Stimulated activated CD8-positive, alpha-beta memory T cell treated with anti-CD3 and anti-CD28 coated beads, Interleukin-2, amount 100 ng/mL, for 1 hour (primary cell): ENCODE measurements at places on chromosomes 11 and 22.

- DNase-seq = no peak
These were observed 16.9 kb downstream of the MS4A6A start for GRCh38 chr11:60165951-60166350.

DNA sequence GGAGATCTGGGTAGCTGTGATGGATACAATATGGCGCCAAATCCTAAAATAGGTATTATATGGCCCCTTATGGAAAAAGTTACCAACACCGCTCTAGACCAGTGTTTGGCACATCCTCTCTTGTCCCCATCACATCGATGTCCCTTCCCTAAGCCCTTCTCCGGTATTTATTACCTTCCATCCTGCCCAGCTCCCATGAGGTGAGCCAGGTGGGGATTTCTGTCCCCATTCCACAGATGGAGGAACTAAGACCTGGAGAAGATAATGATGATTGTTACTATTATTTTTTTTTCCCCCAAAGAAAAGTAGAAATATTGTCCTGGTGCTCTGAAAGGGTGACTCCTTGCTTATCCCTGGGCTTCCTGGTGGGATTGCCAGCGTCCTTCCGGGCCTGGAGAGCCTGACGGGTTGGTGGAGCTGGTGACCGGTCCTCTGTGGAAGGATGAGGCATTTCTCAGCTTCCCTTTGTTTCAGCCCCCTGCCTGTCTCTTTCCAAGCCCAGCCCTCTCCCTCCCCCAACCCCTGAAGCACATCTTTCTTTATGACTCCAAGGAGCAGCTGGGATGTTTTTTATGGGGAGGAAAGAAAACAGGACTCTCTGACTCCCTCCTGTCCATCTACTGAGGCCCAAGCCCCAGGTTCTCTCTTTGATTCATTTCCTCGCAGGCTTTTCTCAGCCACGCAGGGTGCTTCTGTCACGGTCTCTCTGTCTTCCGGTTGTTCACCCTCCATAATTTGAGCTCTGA lies 65.4 kb downstream of the TP53I11 start:
- DNase-seq = no peak

GRCh38 chr11:31871310-31872075 lies 60.4 kb upstream of the PAX6 start:
- DNase-seq = no peak

DNA sequence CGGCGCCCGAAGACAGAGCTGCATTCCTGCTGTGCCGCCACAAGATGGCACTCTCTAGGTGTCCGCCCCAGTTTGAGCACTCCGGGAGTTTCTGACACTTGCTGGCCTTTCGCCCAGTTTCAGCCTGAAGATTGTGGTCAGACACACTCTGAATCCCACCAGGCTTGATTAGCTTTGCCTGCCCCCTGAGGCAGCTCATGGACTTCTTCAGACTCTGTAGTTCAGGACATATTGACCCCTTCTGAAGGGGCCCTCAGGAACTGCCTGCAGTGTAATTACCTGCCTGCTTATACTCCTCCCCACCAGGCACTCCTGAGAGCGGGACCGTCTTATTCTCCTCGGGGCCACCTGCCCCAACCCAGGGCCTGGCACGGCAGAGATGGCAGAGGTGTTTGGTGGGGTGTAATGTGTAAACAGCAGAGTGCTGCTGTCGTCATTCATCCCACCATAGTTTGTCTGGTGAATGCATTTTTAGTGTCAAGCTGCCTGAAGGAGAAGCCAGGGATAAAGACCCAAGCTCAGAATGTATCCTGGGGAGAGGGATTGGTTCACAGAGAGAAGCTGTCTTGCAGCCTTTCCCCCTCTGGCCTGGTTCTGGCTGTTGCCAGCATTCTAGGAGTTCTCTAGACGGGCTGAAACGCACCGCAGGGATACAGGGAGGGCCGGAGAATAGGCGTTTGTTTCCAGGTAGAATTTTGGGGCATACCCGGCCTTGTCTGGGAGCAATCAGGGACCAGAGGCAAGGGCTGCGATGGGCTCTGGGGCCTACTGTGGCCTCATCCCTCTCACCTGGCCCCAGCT lies 46.4 kb downstream of the EIF3F start:
- peak; percentile 30 for DNase-seq

GRCh38 chr11:82303671-82304070 lies 430.0 kb downstream of the FAM181B start:
- DNase-seq = no peak

GRCh38 chr22:42178910-42179519 lies 48.4 kb upstream of the CYP2D6 start:
- DNase-seq = no peak

GRCh38 chr22:45305456-45306075 lies 4.2 kb upstream of the FAM118A start:
- DNase-seq = no peak

DNA sequence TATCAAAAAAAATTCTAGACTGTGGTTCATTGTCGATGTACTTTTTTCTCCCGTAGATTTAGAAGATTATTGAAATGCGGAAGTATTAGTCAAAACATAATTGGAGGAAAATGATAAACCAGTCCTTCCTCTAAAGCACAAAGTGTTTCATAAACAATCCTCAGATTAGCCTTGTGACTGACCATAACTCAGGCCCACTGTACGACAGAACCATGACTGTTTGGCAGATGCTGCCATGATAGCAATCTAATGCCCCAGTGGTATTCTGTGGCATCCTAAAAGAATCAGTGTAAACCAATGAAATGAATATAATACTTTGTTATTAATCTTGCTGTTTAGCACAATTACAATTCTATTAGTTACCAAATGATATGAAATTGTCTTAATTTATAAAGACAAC lies 127.0 kb upstream of the CTSC start:
- DNase-seq = no peak

GRCh38 chr11:71244116-71244810 lies 8.1 kb downstream of the SHANK2 start:
- DNase-seq = no peak

GRCh38 chr11:94737171-94737611 lies 31.0 kb upstream of the AMOTL1 start:
- DNase-seq = no peak

DNA sequence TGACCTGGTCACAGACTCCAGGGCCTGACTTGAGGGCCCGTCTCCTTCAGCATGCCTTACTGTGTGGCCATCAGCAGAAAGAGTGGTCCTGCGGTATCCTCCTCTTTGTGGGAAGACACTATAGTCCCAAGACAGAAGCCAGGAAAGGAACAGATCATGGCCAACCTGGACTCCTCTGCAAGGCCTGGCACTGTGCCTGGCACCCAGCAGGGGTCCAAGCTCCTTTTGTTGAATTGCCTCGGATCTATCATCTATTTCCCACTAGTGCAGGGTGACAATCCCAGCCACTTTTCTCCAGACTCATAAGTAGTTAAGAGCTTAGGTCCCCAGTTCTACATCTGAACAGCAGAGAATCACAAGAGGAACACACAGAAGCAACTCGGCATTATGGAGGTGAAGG lies 27.0 kb downstream of the DSCAML1 start:
- no peak for DNase-seq

- DNase-seq = no peak
These were observed at the start of gene MOV10L1 for GRCh38 chr22:50089682-50090411. Gene MOV10L1, plus strand, starts transcription at chr22:50090006. Its CDS starts 83 bp downstream, at chr22:50090089.

- no peak for DNase-seq
These were observed 264 bp downstream of the BCO2 start for GRCh38 chr11:112175599-112175952.

- DNase-seq = no peak
These were observed 16.5 kb downstream of the HIPK3 start for GRCh38 chr11:33273656-33274055.

- no peak for DNase-seq
These were observed 14.3 kb downstream of the CD44 start for GRCh38 chr11:35153280-35153679.

- DNase-seq = no peak
These were observed 5.4 kb upstream of the PAX6 start for GRCh38 chr11:31816468-31817053.

- no peak for DNase-seq
These were observed 27.7 kb upstream of the RRM1 start for GRCh38 chr11:4066910-4067309.

DNA sequence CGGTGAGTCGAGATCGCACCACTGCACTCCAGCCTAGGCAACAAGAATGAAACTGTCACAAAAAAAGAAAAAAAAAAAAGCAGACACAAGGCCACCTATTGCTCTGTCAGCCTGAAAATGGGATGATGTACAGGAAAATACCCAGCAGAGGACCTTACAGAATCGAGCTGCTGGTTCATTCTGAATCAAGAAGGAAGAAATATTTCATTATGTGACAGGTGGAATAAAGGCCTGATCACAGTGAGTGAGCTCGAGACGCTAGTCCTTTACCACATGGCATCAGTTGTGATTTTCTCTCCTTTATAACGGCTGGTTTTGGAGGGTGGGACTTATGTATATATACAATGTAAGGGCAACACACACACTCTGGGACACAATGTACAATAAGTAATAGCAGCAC lies 340.0 kb downstream of the LARGE1 start:
- no peak for DNase-seq

- DNase-seq = no peak
These were observed 13.5 kb downstream of the MS4A6A start for GRCh38 chr11:60169264-60169915.

- DNase-seq = no peak
These were observed 45.1 kb downstream of the CEP57 start for GRCh38 chr11:95835351-95835750.

GRCh38 chr11:45805305-45806071 lies 539 bp downstream of the SLC35C1 start:
- DNase-seq = no peak

- peak; percentile 40 for DNase-seq
These were observed 64.5 kb downstream of the AMBRA1 start for GRCh38 chr11:46529095-46529905.

- DNase-seq = no peak
These were observed 2.2 kb downstream of the PHF21B start for GRCh38 chr22:45007391-45008185.

DNA sequence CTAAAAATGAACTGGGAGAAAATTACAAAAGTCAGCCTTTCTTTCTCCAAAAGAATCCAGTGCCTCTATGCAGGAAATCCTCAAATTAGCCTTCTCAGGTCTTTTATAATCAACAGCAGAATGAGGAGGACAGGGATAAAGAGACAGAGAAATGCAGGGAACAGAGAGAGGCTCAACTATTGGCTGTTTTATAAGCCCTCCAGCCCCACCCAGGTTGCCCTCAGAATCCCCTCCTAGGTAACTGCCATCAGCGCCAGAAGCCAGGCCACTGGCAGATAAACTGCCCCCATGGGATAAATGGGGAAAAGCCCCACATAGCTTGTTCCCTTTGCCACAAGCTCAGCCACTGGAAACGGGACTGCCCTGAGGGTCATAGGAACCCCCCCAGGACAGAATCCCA lies 10.9 kb upstream of the HMOX1 start:
- DNase-seq = no peak

DNA sequence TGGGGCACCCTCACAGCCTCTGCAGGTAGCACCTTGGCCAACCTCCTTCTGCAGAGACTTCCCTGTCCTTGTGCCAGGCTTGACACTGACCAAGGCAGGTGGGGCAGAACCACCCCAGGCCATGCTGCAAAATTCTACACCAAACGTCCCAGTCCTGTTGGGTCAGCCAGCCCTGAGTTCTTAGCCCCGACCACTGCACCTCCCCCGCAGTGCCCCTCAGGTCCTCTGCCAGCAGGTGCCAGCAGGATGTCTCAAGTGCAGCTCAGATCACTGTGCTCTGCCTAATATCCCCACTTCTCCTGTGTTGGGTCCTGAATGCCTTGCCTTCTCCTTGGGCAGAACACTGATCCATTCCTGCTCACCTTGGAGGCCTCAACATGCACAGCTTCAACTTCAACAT lies 999.7 kb downstream of the TBC1D22A start:
- no peak for DNase-seq

- DNase-seq = no peak
These were observed 2.6 kb downstream of the BAIAP2L2 start for GRCh38 chr22:38107692-38108515.

GRCh38 chr11:76361776-76362175 lies 19.2 kb downstream of the THAP12 start:
- DNase-seq = no peak

DNA sequence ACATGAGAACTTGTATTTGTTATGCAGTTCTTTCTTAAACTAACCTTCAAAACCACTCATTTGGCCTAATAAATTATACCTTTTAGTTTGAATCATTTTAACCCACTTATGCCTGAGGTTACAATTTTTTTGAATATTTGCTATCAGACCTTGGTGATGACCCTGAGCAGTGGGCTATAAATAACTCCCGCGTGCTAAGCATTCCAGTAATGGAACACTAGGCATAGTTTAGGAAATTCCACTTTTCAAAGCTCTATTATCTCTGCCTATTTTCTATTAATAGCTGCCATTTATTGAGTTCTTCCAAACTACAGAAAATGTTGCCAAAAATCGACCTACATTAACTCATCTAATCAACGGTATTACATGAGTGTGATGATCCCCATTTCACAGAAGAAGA lies 993.4 kb upstream of the FAT3 start:
- no peak for DNase-seq

DNA sequence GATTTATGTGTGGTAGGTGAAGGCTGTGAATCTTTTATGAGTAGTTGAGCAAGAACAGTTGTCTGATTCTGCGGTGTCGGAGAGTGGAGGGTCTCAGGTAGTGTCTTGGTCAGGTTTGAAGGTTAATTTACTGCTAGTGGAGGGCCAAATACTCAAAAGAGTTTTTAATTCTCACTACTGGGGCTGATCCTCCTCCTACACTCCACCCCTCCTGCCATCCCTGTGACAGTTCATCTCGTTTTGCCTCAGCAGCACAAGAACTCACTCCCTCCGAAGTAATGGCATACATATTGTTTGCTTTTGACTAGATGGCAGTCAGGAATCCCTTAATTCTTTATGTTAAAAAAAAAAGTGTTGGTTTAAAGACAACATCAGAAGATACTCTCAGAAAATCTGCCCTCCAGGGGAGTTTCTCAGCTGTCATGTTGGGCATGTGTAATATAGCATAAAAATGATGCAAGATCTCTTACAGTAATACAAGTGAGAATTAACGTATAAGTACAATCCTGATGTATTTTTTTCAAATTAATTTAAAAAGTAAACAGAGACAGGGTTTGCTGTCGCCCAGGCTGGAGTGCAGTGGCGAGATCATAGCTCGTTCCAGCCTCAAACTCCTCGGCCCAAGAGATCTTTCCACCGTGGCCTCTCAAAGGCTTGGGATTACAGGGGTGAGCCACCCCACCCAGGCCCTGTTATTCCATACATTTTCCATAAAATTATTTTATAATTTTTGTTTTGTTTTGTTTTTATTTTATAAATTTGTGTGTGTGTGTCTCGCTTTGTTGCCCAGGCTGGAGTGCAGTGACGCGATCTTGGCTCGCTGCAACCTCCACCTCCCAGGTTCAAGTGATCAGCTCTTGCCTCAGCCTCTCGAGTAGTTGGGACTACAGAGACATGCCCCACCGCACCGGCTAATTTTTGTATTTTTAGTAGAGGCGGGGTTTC lies 1.3 kb downstream of the FAR1 start:
- DNase-seq = no peak

- no peak for DNase-seq
These were observed 2.8 kb upstream of the TAB1 start for GRCh38 chr22:39396797-39397195.

GRCh38 chr11:117381481-117382387 lies 54.1 kb downstream of the CEP164 start:
- DNase-seq = no peak

- no peak for DNase-seq
These were observed 76.1 kb downstream of the BBOX1 start for GRCh38 chr11:27116684-27117083.
